ENCODE measurements at places on chromosomes 7 and 10.

DNA sequence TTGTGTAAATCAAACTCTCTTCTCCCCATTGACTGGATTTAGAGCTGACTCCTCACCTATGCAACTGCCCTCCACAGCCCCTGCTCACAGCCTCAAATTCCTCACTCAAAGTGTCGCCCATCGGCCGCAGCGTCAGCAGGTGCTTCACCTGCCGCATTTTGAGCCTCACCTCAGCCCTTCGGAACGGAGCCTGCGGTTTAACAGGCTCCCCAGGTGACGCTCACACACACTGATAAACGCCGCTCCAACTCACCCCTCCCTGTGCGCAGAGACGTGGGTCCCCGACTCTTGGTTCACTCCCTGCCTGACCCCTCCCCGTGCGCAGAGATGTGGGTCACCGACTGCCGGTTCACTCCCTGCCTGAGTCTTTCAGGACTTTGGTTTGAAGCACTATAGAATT lies 57.1 kb downstream of the CARD11 start:
- no peak for DNase-seq

- DNase-seq, result no peak
Measured at GRCh38 chr10:2165771-2166460, 428.6 kb upstream of the ADARB2 start.

- DNase-seq, result no peak
Measured at GRCh38 chr7:130874071-130874915, 140.3 kb upstream of the KLF14 start.

DNA sequence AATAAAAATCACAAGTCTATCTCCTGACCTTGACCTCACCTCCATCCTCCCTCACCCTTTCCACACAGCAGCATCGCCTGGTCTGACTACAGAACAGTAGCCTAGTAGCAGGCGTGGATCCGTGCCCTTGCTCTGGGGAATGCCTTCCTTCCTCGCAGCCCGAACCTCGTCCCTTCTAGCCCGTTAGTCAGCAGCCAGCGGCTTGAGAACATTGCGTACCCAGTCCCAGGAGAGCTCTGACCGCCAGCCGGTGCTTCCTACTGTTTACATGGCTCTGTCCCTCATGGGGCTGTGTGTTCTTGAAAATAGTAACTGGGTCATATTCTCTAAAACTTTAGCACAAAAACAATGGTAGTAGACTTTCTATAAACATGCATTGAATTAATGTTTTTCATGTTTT lies 682.7 kb upstream of the IGFBP3 start:
- DNase-seq, result peak; percentile 61

- DNase-seq, result no peak
Measured at GRCh38 chr7:3179456-3179855, 121.6 kb upstream of the SDK1 start.

DNA sequence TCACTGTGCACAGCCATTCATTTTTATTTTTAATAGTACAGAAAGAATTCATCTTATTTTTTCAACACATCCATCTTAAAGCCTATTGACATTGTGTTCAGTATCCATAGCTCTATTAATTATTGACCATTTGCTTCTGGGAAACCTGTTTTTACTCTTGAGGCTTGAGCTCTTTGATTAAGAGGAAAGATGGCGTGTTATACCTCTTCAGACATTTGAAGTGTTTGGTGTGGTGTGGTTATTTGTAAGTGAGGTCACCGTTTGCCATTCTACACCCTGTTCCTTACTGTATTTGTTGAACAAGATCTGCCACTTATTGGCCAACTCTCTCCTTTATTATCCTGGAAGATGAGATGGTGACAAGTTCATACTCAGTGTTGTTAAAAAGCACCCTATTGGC lies 18.4 kb downstream of the C7orf57 start:
- no peak for DNase-seq

GRCh38 chr10:32680803-32681557 lies 235.0 kb downstream of the CCDC7 start:
- DNase-seq, result no peak

DNA sequence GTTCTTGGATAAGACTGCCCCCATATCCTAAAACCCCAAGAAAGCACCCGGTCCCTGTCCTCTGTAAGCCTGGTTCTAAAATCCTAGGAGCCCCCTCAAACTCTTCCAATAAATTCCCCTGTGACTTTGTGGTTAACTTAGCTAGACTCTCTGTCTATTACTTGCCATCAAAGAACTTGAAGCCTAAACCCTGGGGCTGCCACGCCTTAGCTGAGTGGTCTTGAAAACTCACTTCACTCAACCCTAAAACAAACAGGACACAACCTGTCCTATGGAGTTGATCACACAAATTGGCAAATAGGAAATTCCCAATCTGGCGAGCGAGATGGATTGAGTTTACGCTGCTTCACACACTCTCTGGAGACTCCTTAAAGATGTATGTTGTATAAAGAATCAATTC lies 191.4 kb upstream of the SVIL start:
- DNase-seq, result no peak

DNA sequence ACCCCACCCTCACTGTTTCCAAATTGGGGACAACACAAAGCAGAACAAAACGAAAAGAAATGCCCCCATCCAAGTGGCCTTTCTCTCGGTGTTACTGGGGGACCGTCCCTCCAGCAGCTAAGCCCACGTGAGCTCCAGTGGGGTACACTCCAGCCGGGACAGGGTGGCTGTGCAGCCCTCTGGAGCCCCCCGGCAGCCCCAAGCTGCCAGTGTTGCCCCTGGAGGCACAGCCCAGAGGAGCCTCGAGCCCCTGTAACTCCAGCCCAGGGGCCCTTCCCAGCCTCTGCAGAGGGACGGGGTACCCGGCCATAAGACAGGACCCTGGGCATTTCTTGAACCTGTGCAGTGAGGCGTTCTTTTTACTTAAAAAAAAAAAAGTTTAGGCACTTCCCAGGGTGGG lies 124.5 kb upstream of the KCTD7 start:
- no peak for DNase-seq

DNA sequence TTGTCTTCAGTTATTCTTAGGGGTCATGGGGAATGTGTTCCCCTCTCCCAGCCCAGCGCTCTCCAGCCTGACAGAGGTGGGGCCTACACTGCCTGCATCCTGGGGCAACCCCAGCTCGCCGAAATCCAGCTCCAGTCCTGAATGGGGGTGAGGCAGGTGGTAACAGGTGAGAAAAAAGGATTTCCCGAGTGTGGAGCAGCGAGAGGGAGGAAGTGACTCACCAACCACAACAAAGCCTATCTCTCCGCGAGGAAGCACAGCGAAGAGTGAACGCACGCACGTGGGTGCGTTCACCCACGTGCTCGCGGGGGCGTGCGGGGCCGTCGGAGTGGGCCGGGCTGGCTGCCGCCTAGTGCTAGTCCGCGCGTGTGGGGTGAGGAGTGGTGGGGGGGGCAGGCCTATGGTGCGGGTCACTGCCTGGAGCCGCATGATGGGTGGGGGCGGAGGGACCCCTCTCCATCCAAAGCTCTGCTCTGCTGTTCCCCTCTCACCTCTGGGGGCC lies 855 bp upstream of the PALD1 start:
- DNase-seq, result no peak

GRCh38 chr10:16497911-16498310 lies 23.8 kb downstream of the C1QL3 start:
- DNase-seq, result peak; percentile 17

GRCh38 chr7:98669329-98670000 lies 52.4 kb downstream of the NPTX2 start:
- DNase-seq, result no peak

- no peak for DNase-seq
Measured at GRCh38 chr7:77644774-77645173, 51.5 kb upstream of the RSBN1L start.

DNA sequence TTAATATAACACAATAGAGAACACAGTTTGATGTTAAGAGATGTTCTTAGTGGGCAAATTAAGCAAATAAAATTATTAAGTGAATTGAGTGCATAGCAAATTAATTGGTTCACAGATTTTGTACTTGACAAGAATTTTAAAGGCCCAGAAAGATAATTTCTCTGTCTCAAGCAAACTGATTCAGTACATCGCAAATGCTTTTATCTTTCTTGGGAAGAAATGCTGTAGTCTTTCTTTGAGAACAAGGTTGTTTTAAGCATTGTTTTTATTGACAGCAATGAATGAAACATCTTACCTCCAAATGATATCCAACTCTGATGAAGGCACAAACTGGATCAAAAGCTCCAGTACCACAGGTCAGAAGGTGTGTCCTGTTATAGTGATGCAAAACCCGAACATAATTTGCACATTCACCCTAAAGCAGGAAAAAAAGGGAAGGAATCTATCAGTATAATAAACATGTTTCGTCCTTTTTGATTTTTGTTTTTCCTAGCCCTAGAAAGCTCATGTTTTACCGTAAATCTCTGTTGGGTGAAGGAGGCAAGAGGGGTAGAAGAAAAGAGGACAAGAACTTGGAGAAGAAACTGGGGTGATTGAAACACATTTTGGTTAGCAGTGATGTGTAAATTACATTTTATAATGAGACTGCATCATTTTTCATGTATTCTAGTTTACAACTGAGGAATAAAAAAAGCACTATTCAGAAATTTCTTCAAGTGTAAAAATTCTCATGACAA lies 182.6 kb downstream of the SEMA3E start:
- no peak for DNase-seq

- no peak for DNase-seq
Measured at GRCh38 chr7:6553448-6554044, 2.3 kb upstream of the GRID2IP start.

- no peak for DNase-seq
Measured at GRCh38 chr10:31618541-31619291, 299.7 kb downstream of the ZEB1 start.

DNA sequence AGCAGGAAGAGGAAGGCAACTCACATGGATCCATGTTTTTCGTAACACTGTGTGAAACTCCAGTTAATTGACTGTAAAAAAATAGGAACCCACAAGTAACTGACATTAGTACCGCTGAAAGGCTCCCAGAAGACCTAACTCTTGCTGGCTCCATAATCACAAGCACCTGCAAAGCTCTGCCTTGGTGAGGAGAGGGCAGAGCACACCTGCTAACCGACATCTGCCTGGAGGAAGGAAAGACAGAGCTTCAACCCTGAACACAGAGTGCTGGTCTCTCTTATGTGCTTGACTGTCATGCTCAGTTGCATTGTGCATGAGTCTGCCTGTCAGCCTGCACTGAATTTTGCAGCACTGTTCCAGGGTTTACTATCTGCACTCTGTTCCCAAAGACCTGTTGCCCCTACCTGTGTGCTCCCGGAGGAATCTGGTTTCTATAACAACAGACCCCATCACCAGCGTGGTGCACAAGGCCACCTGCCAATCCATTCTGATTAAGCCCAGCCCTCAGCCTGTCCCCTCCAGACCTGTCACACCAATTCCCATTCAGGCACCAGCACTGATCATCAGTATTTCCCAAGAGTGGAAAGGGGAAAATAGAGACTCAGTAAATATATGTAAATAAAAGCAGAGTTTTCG lies 63.1 kb upstream of the ANKRD1 start:
- no peak for DNase-seq

- DNase-seq, result no peak
Measured at GRCh38 chr10:127908106-127908958, 1.4 kb downstream of the PTPRE start.

DNA sequence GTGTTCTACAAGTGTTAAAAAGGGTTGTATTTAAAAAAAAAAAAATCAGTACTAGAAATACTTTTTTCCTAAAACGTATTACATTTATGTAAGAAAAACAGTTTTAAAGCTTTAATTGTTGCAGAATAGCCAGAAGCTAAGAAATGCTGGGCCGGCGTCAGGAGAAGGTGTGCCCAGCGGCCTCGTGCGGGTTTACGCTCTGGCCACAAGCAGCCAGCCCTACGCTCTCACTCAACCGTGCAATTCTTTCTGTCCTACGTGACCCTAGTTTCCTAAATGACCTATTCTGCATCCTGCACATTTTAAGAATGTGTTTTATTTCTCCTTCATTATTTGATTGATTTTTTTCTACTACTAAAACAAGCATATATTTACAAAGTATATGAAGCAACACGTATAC lies 279.7 kb upstream of the KLF14 start:
- DNase-seq, result peak; percentile 9

GRCh38 chr10:75137533-75138438 lies 26.3 kb downstream of the SAMD8 start:
- peak; percentile 57 for DNase-seq

Measured in EH (cell line).